ENCODE measurements at places on chromosomes 11 and 22. TPM values are rescaled to one million over a fixed set of nuclear protein-coding genes. Genes with fewer than 3 reads are reported as not detected.

The CARD10 gene
- 1.0 TPM for polyA plus RNA-seq

GRCh38 chr11:27064086-27064485, 23.5 kb downstream of the BBOX1 start:
- no peak for DNase-seq

The JRKL gene
- 2.5 TPM for polyA plus RNA-seq

DNA sequence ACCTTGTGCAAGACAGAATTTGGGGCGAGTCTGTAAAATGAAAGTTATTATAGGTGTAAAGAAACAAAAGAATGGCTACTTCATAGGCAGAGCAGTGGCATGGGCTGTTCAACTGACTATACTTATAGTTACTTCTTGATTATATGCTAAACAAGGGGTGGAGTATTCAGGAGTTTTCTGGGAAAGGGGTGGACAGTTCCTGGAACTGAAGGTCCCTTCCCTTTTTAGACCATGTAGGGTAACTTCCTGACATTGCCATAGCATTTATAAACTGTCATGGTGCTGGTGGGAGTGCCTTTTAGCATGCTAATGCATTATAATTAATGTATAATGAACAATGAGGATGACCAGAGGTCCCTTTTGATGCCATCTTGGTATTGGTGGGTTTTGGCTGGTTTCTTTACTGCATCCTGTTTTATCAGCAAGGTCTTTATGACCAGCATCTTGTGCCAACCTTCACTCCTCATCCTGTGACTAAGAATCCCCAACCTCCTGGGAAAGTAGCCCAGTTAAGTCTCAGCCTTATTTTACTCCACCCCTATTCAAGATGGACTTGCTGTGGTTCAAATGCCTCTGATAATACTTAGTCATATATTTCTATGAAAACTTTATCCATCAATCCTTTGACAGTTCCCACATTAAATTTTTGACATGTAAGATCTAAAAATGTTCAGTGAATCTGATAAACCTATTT, 118.6 kb downstream of the ARHGAP42 start:
- DNase-seq, result no peak

The TEX12 gene
- polyA plus RNA-seq, result not detected

DNA sequence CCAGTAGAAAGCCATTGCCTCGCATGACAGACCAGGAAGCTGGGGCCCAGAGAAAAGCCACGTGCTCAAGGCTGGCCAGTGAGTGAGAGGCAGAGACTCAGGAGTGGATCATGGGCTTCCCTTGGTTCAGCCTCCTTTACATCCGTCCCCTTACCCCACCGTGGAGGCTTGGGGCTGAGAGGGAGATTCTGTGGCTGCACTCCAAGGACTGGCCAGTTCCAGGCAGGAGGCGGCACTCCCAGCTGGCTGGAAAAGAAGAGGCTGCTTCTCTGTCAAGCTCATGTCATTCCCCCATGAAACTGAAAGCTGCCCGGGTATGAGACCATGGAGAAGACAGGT, 6.6 kb upstream of the ASCL2 start:
- no peak for DNase-seq

DNA sequence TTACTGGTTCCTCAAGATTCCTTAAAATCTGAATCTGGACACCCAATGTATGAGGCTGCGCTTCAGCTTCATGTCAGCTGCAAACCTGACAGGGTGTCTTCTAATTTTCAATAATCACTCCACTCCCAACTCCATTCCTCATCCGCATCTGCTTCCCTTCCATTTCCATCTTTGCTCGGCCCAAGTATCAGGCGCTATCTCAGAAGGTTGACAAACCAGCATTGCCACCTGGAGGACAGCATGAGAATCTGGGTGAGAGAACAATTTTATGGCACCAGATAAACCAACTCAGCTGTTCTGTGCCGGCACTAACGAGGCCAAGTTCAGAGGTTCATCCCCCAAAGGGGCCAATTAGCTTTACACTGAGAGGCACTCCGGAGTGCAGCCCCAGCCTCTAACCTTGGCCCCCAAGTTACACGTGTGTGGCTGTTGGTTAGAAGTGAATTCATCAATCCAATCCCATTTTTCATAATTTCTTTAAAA, 79.1 kb upstream of the LMO2 start:
- DNase-seq, result no peak

The FLRT1 gene
- not detected for polyA plus RNA-seq

DNA sequence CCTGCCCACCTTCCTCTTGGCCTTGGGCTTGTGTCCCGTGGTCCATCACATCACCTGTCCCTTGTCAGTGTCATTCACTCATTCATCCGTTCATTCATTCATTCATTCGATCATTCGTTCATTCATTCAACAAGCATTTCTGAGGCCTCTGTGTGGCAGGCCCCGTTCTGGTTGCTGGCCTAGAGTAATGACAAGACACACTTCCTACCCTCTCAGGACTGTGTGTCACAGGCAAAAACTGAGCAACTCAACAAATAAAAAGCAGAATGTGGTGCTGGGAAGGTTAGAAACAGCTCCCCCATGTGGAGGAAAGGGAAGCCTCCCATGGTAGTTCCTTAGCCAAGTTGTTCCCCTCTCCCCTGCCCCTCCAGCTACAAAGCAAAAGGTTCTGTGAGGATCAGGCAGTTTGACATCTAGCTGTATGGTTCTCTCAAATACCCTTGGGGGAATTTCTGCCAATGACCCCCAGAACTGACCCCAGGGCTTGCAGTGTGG, 1.6 kb upstream of the OMP start:
- no peak for DNase-seq

DNA sequence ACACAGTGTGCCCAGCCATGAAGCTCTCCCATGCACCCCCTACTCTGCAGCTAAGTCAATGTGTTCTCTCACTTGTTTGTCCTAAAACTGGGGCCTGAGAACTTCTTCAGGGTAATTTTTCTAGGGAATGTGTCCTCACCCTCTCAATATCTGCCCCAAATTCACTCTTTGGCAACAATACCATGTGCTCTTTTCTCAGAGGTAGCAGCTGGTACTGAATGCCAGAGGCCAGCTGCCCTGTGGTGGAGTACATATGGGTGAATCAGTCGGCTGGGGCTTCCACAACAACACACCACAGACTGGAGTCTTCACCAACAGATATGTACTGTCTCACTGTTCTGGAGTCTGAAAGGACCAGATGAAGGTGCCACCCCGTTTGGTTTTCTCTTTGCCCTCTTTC, 97.7 kb upstream of the TOP3B start:
- no peak for DNase-seq

GRCh38 chr22:41825376-41825775, 7.5 kb upstream of the SREBF2 start:
- no peak for DNase-seq

DNA sequence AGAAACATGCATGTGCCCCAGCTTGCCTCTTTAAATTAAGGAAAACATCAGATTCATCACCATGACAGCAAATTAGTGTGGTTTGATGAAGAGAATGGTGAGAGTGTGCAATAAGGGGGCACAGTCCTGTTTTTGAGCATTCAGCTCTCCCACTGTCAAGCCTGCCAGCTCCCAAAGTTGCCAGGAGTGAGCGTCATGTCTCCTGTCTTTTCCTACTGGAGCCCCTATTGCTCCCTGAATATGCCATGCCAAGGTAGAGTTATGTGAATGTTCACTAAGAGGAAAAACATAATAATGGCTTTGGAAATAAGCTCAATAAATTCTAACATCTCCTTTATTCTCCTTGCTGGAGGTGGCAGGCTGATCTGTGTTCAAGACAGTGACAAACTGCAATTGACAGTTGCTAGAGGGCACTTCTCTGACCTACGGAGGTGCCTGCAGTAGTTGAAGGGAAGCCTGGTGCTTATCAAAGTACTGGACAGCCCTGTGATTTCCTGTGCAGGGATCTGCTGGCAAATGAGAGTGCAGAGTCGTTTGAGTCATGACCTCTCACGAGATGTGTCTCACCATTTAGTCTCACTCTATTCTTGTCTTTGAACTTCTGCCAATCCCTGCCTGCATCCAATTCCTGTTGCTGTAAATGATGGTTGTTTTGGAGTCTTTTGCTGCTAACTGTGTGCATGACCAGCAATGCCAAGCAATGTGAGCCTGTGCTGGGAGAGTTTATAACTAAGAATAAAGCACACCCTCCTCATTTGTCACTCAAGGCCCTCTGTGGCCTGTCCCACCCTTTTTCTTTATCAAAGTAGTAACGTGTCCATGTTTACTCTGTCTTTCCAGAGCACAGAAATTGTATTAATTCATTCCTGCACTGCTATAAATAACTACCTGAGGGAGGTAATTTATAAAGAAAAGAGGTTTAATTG, 34.8 kb downstream of the MRGPRX2 start:
- no peak for DNase-seq

- DNase-seq, result no peak
Observed at GRCh38 chr22:49392841-49393510, 434.7 kb downstream of the BRD1 start.

DNA sequence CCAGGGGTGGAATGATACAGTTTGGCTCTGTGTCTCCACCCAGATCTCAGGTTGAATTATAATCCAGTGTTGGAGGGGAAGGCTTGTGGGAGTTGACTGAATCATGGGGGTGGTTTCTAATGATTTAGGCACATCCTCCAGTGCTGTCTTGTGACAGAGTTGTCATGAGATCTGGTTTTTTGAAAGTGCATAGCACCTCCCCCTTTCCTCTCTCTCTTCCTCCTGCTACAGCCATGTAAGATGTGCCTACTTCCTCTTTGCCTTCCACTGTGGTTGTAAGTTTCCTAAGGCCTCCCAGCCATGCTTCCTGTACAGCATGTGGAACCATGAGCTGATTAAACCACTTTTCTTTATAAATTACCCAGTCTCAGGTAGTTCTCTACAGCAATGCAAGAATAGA, 45.1 kb downstream of the THAP12 start:
- DNase-seq, result no peak

DNA sequence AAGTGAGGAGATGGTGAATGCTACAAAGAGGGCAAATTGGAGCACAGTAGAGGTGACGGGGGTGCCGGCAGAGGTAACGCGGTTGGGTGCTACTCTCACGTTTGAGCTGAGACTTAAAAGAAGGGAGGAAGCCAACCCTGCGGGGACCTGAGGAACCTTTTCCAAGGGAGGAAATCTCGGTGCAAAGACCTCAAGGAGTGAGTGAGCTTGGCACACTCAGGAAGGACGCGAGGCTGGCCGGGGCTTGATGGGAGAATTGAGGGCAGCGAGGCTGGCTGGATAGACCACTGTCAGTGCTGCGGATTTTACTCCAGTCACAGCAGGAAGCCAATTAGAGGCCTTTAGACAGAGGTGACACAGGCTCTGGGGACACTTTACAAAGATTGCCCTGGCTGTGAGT, 25.0 kb downstream of the TSKU start:
- DNase-seq, result no peak

- no peak for DNase-seq
Observed at GRCh38 chr22:27580311-27580897, 221.2 kb downstream of the MN1 start.

The TMEM151A gene
- not detected for polyA plus RNA-seq

DNA sequence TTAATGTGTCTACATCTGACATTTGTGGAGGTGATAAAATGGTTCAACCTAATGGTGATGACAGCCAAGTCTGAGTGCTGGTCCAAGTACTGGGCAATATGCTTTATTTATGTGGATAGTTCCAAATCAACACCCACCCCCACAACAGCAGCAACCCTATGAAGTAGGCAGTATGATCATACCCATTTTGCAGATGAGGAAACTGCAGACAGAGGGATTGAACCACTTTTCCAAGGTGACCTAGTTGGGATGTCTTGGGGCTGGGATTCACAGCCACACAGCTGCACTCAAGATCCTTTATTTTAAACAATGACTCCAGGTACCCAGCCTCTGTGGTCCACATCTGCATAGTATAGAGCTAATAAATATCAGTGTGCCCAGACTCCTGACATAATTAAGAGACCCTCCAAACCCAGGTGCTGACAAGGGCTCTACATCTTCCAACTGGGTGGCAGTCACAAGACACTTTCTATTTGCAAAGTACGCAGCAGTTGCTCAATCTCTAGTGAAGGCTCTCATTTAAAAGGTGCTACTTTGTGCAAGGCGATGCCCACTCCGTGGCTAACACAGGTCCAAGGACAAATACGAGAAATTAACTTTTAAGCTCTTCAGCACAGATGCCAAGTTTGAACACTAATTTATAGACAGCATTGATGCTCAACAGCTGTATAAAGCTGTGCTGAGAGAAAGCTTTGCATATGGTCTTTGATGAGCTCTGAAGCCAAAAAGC, 426.6 kb downstream of the LARGE1 start:
- no peak for DNase-seq

The SSTR3 gene
- 0.59 TPM for polyA plus RNA-seq

GRCh38 chr22:29520851-29521250, 32.7 kb downstream of the THOC5 start:
- no peak for DNase-seq

- no peak for DNase-seq
Observed at GRCh38 chr11:34316347-34317035, 41.3 kb downstream of the ABTB2 start.

GRCh38 chr22:36417281-36417686, 29.5 kb upstream of the MYH9 start:
- no peak for DNase-seq

DNA sequence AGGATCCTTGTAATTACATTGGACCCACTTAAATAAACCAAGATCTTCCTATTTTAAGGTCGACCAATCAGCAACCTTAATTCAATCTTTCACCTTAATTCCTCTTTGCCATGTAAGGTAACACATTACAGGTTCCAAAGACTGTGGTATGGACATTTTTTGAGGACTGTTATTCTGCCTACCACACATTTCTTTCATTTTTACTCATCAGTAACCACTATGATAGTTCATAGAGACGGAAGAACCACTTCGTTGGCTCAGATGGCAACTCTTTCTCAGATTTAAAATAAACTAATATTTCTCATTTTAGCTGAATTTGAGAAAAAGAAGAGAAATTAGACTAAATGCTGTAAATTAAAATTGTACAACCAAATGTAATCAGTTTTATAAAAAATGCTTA, 96.3 kb downstream of the PAX6 start:
- DNase-seq, result no peak

GRCh38 chr11:62233730-62234129, 8.3 kb upstream of the SCGB1D2 start:
- DNase-seq, result no peak

DNA sequence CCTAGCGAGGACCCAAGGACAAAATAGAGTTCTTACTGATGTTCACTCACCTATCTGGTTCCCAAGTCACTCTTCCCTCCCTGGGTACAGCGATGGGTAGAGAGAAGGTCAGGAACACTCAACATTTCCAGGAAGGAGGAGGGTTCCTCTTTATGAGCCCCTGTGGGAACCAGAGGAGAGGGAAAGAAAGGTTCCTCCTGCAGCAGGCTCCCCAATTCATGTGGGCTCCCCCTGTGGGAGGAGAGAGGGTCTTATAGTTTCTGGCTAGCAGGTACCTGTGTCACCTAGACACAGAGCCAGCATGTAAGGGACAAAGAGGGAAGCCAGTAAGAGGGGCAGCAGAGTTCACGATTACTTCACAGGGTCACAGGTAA, 93.5 kb downstream of the DBX1 start:
- DNase-seq, result no peak

GRCh38 chr11:112292785-112293407, 32.2 kb upstream of the PLET1 start:
- DNase-seq, result no peak

- no peak for DNase-seq
Observed at GRCh38 chr11:43268786-43269185, 43.0 kb upstream of the API5 start.
